ENCODE measurements at places on chromosomes 13 and 19. TPM values are rescaled to one million over a fixed set of nuclear protein-coding genes. Genes with fewer than 3 reads are reported as not detected.

Gene CD33
- total RNA-seq = not detected

Gene CD209
- total RNA-seq = not detected

Gene PCSK4
- total RNA-seq = 0.28 TPM

Gene ZNF665
- 4.6 TPM for total RNA-seq

Gene LILRA1
- total RNA-seq = not detected

Gene NPAS1
- 1.7 TPM for total RNA-seq

Gene PRR36
- total RNA-seq = 0.07 TPM

Gene RGS9BP
- total RNA-seq = 0.42 TPM

All from airway epithelial cell (primary cell).